ENCODE measurements at places on chromosomes 7 and 10. TPM values are rescaled to one million over a fixed set of nuclear protein-coding genes. Genes with fewer than 3 reads are reported as not detected.
A peak's percentile ranks its signal among the peaks of the same experiment; 100 is the strongest.

DNA sequence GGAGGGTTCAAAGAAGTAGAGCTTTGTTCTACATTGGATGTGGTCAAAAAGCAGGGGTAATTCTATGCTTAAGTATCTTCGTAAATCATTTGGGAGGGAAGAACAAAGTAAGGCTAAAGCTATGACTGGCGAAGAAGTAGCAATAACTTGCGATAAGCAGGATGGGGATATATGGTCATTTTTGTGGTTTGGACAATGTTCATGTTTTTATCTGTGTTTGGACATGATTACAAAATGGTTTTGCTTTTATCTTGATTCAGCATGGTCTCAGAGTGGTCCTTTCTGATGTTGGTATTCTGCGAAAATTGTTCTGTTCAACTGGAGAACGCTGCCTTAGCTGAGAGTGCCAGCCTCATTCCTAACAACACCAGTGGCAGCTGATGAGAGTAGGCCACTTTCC lies 208.8 kb downstream of the SEMA3A start:
- no peak for DNase-seq

- no peak for DNase-seq
Observed at GRCh38 chr10:62379394-62379793, 5.2 kb downstream of the ZNF365 start.

DNA sequence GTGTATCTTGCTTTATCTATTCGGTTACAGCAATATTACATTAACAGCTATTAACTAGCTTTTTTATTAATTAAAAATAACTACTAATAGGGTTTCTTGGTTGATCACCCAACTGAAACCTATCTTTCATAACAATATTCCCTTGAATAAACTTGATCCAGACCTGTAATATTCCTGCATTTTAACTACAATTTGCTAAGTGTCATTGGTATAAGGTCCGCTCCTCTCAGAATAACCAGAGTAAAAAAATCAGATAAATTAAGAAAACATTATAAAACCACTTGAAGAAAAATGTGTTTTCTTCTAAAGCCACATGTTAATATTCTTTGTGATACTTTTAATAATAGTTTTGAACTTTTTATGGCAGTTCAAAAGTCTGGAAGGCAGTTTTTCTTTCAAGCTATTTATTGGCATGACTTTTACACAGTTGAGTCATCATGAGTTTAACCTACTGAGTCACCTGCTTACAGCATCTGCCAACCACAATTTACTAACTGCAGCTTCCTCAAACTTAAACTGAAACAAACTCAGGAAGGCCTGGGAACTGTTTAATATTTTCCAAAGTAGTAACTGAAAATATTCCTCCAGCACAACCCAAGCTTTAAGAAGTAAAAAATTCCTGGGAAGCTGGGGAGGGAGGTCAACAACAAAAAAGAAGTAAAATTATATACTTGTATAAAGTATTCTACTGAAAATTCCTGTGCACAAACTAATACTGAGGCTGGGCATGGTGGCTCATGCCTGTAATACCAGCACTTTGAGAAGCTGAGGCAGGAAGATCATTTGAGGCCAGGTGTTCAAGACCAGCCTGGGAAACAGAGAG lies 103.2 kb downstream of the NRBF2 start:
- peak; percentile 52 for DNase-seq

- DNase-seq: no peak
Observed at GRCh38 chr10:83522456-83522855, 616.9 kb upstream of the GHITM start.

- DNase-seq: no peak
Observed at GRCh38 chr10:69506834-69507713, 55.8 kb downstream of the TSPAN15 start.

The PHYHIPL gene
- polyA plus RNA-seq: not detected

The CD36 gene
- polyA plus RNA-seq: 0.80 TPM

Measured in K562 (cell line).